Stimulated activated CD8-positive, alpha-beta memory T cell treated with anti-CD3 and anti-CD28 coated beads, Interleukin-15, amount 100 ng/mL, for 4 hours (primary cell): ENCODE measurements at places on chromosomes 4 and X.

- no peak for DNase-seq
Observed at GRCh38 chr4:127400276-127400675, 232.5 kb upstream of the INTU start.

DNA sequence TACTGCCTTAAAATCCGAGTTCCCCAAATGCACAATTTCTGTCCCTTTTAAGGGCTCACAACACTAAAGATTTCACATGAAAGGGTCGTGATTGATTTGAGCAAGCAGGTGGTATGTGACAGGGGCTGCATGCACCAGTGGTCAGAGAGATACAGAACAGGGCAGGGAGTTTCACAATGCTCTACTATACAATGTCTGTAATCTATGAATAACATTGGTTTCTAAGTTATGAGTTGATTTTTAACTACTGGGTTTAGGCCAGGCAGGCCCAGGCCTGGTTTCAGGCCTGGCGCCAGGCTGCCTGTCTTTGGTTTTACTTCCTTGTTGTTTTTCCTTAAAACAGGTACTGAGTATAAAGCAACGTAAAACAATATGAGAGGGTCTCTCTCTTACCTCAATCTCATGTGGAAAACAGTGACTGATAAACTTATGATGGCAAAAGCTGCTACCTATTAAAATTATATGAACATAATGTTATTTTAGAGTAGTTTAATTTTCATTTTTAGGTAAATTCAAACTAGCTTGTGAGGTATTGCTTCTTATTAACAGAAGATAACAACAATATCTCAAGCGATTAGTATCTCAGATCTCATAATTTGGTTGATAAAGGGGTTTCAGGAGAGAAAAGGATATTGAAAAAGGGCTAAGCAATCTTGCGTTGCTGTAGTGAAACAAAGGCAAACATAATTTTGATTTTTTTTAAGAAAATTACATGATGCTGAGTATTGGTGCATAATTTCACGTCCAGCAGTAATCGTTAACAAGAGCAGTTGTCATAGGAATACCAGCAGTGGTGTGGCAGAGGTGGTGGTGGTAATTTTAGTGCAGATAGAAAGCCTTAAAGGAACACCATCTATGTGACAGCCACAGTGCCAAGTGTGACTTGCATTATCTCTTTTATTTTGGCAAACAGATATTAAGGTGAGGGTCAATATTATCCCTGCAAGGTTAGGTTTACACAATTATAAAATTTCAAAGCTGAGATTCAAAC, 944.4 kb upstream of the GRID2 start:
- no peak for DNase-seq

DNA sequence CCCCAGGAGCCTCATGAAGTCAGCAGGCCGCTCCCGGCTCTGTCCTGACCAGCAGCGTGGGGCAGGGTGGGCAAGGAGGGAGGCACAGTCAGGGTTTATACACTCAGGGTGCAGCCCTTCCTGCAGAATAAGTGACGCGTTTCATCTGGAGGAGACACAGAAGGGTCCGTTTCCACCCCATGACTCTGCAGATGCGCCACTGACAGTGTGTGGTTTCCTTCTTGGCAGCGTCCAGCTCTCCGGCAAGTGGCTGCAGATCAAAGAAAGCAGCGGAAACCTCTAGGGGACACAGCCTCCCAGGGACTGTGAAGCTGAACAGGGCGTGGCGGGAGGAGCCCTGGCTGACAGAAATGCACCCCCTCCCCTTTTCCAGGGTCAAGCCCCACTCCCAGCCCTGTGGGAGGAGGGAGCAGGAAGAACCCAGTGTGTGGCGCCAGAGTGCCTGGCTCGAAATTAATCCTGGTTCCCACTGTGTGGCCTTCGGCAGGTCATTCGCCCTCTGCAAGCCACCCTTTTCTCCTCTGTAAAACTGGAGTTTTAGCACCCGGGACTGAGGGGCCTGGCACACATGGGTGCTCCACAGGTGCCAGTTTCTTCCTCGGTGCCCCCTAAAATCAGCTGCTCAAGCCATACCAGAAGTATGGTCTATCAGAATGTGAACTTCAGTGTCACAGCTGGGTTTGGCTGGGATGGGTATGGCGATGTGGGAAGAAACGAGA, 17.3 kb upstream of the TBC1D14 start:
- DNase-seq, result no peak

- DNase-seq, result no peak
Observed at GRCh38 chrX:31219174-31219573, 147.3 kb upstream of the FTHL17 start.

- DNase-seq, result no peak
Observed at GRCh38 chr4:107888237-107888636, 43.1 kb upstream of the CYP2U1 start.

- no peak for DNase-seq
Observed at GRCh38 chr4:87007528-87008446, 73.0 kb downstream of the AFF1 start.

- DNase-seq, result no peak
Observed at GRCh38 chr4:6338951-6339817, 69.5 kb downstream of the WFS1 start.

GRCh38 chr4:122873146-122873545, 46.5 kb downstream of the FGF2 start:
- no peak for DNase-seq

DNA sequence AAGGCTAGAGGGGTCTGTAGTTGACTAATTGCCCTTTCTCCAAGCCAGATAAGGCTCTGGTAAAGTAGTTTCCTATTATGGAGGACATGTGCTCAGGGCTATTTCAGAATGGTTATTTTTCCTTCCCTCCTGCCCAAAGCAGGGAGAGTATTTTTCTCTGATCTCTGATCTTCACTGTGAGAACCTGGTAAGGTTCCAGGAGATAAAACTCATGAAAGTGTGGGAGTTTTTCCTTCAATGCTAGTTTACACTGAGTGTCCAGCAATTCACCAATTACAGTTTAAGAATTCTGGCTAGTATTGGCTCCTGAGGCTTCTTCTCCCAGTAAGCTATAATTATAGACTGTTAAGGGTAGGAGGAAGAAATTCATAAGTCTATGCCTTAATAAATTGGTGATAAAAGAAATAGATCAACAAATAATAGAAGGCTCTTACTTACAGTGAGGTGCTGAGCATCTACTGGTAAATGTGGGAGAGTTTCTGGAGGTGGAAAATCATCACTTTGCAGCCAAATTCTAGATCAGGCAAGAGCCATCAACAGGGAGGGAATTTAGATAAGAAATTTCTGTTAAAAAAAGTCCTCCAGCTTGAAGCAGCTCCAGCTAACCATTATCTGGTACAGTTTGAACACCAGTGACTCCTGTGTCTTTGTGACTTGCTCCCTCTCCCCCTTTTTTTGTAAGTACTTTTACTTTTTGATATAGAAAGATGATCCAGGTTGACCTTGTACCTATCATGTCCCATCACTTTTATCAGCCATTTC, 30.9 kb downstream of the CASP6 start:
- DNase-seq, result no peak

GRCh38 chr4:15912236-15912635, 26.3 kb downstream of the FGFBP1 start:
- DNase-seq, result no peak

GRCh38 chrX:77174680-77175519, 272.3 kb upstream of the FGF16 start:
- no peak for DNase-seq

GRCh38 chrX:17355976-17356375, 19.0 kb upstream of the NHS start:
- no peak for DNase-seq

GRCh38 chr4:186940476-186940875, 216.8 kb upstream of the FAT1 start:
- no peak for DNase-seq

DNA sequence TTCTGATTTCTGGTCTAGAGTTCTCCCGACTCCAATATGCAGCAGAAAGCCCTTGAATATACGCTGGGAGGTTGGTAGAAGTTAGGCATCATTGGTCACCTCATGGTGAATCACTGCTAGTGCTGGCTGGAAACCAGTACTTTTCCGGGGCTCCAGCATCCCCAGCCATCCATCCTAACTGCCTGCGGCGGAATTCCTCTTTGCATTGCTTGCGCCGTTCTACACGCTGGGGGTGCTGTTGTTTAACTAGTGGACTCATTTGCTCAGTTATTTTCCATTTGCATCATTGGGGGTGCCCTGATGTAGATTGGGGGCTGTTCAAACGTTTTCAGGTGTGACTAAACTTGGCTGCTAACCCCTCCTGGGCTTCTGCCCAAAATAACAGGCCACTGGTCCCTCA, 23.3 kb upstream of the GPR50 start:
- no peak for DNase-seq
